AG08396 (cell line): ENCODE measurements at places on chromosomes 1 and 21.

DNA sequence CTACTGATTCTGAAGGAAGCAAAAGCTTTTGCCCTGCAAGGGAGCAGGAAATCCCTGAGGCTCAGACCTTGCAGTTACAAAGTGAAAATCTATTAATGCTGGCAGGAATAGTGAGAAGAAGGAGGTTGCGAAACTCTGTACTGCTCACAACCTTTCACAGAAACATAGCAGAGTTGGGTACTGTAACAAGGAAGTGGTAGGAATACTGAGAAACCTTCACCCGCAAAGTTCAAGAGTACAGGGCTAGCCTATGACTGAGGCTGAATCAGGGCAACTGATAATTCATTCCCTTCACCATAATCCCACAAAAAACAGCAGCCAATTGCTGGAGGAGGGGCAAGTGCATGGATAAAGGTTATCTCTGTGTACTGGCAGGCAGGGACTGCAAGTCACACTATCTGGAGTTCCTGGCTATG lies 23.9 kb upstream of the KCTD3 start:
- DNase-seq, result no peak

- DNase-seq, result no peak
These were observed 20.0 kb downstream of the CITED4 start for GRCh38 chr1:40842207-40842606.

DNA sequence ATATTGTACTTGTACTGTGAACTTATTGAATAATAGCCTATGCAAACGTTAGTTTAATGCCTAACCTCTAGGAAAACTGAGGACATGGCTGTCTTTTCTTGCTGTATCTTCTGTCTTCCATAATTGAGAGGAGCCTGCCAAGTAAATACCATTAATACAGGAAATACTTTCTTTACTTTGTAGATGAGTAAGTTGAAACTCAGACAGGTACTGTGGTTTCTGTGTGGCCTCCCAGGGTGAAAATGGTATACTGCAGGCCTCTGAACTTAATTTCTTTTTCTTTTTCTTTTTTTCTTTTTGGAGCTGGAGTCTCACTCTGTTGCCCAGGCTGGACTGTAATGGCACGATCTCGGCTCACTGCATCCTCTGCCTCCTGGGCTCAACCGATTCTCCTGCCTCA lies 208.8 kb upstream of the ADGRL4 start:
- DNase-seq, result no peak

DNA sequence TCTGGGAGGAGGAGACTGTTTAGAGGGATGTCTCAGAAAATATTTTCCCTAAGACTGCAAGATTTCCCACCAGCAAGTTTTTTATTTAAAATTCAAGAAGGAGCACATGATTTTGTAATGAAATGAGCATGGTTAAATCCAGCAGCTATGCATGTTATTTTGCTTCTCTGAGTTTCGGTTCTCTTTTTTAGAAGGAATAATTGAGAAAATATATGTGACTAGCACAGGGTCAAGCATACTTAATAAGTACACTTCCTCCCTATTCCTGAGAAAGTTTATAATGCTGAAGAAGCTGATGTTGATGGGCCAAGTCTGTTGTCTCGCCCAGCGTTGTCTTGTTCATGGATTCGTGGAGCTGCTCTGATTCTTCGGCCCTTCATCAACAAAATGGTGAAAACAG lies 51.2 kb downstream of the EXO1 start:
- no peak for DNase-seq

GRCh38 chr1:113663165-113663951 lies 95.9 kb downstream of the PHTF1 start:
- no peak for DNase-seq

- no peak for DNase-seq
These were observed 8.6 kb downstream of the ITGB2 start for GRCh38 chr21:44912158-44912473.
